Cerebellar nuclear complex (tissue), 1 donor: ENCODE measurements at places on chromosomes 13 and 19.

- DNase-seq: no peak
These were observed 41.4 kb upstream of the OBI1 start for GRCh38 chr13:78700121-78700910.

- no peak for DNase-seq
These were observed 31.9 kb upstream of the USPL1 start for GRCh38 chr13:30585748-30586262.

GRCh38 chr19:8924283-8924682 lies 85.9 kb downstream of the MUC16 start:
- DNase-seq: no peak

DNA sequence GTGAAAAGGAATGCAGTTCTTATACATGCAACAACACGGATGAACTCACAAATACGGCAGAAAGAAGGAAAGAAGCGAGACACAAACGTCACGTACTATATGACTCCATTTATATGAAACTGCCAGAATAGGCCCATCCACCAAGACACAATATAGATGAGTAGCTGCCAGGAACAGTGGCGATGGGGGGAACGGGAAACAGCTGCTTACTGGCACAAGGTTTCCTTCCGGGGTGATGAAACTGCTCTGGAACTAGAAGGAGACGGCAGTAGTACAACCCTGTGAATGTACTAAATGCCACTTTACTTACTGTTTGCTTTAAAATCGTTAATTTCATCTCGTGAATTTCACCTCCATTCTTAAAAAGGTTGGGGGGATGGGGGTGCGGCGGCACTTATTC lies 28.9 kb downstream of the MLLT1 start:
- DNase-seq: no peak

GRCh38 chr19:56690670-56691069 lies 19.1 kb upstream of the ZNF835 start:
- DNase-seq: no peak

DNA sequence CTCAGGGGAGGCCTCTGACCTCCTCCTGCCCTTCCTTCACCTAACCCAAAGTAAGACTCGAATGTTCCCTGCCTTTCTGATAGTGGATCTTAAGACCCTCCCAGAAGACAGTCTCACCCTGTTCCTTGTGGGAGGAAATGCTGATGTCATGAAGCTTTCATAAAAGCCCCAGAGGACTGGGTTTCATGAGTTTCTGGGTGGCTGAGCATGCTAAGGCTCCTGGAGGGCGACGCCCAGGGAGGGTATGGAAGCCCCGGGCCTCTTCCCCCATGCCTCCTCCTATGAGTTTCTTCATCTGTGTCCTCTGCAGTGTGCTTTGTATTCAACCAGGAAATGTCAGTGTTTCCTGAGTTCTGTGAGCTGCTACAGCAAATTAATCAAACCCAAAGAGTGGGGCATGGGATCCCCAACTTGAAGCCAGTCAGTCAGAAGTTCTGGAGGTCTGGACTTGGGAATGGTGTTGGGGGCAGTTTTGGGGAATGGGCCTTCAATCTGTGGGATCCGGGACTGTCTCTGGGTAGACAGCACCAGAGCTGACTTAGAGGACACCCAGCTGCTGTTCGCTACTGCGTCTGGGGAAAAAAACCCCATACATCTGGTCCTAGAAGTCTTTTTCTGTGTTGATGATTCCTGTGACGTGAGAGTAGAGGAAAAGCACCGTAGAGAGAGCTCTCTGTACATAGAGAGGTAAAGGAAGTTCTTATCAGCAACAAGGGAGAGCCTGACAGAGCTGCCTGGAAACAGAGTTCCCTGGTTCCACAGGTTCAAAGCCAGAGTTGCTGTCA lies 2.0 kb upstream of the LILRB2 start:
- no peak for DNase-seq

GRCh38 chr19:50501568-50502475 lies 9.2 kb downstream of the JOSD2 start:
- no peak for DNase-seq

DNA sequence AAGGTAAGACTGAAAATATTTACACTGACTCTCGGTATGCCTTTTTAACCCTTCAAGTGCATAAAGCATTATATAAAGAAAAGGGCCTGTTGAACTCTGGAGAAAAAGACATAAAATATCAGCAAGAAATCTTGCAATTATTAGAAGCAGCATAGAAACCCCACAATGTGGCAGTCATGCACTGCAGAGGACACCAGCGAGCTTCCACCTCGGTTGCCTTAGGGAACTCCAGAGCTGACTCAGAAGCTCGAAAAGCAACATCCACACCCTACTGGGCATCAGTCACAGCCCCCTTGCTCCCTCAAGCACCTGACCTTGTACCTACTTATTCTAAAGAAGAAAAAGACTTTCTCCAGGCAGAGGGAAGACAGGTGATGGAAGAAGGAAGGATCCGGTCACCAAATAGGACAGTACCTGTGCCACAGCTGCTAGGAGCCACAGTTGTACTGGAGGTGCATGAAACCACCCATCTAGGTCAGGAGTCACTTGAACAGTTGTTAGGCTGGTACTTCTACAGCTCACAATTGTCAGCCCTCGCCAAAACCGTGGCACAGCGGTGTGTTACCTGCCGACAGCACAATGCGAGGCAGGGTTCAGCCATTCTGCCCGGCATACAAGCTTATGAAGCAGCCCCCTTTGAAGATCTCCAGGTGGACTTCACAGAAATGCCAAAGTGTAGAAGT lies 2.9 kb downstream of the ZNF816 start:
- no peak for DNase-seq
